NCI-H1105 treated with DMSO at 0.1 percent for 48 hours (cell line): ENCODE measurements at places on chromosomes 11 and 22.

GRCh38 chr22:49509016-49509415, 318.7 kb downstream of the BRD1 start:
- no peak for DNase-seq

DNA sequence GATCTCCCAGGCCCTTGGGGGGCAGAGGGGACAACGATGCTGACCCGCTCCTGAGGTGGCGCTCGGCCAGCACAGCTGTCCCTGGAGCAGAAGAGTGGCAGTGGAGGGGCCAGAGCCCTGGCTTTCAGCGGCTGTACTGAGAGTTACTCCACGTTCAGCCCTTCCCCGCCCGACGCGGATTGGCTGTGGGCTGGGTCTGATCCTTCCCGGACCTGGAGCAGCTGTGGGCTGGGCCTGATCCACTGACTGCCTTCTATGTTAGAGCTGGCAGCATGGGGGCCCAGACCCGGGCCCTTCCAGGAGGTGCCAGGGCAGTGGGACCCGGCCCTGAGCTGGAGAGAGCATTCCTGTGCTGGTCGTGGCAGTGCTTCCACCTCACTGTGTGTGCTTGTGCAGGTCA, 27.8 kb downstream of the YWHAH start:
- DNase-seq = no peak

GRCh38 chr11:19253817-19254216, 13.1 kb upstream of the E2F8 start:
- no peak for DNase-seq

DNA sequence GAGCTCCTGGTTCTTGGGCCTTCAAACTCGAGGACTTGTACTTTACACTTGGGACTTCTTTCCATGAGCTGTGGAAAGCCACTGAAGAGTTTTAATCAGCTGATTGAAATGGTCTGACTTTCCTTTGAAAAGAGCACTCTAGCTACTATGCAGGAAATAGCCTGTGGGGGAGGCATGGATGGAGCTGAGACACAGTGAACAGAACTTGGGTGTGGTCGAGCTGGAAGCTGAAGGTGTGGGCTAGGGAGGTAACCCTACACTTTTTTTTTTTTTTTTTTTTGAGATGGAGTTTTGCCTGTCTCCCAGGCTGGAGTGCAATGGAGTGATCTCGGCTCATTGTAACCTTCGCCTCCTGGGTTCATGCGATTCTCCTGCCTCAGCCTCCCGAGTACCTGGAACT, 17.5 kb upstream of the CAPRIN1 start:
- DNase-seq = no peak

DNA sequence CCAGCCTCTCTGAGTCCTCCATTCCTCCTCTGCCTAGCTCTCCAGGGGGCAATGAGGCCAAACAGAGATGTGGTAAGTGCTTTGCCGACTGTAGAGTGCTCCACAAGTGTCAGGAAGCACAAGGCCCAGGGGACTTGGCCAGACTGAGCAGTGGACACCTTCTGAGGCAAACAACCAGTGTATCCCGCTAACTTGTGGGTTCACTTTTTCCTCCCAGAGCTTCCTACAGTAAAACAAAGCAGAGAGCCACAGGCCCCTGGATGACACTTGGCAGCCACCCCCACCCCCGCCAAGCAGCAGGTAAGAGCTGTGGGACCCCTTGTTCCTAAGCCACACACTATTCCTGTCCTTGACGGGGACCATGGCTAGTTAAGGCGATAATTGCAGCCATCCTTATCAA, 160.9 kb downstream of the CACNA1I start:
- DNase-seq = no peak

GRCh38 chr11:15793043-15793996, 563.0 kb downstream of the SOX6 start:
- no peak for DNase-seq

DNA sequence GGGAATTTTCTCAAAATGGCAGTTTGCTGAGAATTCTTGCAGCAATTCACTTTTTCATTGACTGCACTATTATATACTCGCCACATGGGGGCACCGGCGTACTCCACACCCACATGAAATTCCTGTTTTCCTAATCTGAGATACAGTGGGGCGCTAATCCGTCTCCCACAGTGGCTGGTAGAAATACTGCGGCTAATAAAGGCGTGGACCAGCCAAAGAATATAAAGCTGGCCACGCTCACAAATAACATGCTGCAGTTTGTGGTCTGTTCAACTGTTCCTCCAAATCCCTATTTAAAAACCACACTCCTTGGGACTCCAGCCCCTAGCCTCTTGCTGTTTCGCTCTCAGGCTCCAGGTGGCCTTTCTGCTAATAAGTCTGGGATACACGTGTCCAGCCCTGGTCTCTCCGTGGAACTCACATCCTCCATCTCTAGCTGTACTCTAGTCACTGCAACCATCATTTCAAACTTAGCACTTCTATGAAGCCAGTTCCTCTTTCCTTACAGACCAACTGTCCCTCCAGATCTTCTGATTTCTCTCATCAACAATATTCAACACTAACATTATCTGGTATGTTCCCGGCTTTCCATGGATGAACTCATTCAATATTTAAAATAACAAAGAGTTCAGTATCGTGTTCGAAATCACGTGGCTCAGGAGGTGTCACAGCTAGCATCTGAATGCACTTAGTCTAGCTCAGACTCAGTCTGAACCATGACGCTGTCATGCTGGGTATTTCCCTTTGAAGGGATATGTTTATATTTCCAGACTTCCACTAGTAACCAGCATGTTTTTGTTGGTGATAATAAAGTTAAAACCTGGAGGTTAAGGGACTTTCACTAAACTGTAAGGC, 22.0 kb downstream of the TBRG1 start:
- peak; percentile 87 for DNase-seq

- peak; percentile 63 for DNase-seq
These were observed 77.4 kb upstream of the WNT7B start for GRCh38 chr22:46054091-46055073.

- DNase-seq = no peak
These were observed 548.2 kb downstream of the TBC1D22A start for GRCh38 chr22:47310601-47311000.

GRCh38 chr11:109606256-109606655, 184.3 kb downstream of the C11orf87 start:
- DNase-seq = no peak

DNA sequence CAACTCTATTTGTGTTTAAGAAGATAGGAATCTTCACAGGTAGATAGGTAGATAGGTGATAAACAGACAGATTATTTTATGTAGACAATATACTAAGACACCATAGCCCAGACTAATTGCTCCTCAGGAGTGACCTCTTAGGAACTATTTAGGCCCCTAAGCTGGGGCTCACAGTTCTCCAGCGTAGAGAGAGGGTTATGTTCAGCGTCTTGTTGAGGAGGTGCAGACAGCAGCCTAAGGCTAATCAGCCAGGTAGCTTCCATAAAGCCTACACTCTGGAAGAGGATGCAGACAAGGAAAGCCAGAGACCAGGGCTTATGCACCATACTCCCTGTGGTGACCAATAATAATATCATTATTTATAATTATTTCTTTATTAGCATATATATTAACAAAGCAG, 705.2 kb downstream of the LRRC4C start:
- no peak for DNase-seq

DNA sequence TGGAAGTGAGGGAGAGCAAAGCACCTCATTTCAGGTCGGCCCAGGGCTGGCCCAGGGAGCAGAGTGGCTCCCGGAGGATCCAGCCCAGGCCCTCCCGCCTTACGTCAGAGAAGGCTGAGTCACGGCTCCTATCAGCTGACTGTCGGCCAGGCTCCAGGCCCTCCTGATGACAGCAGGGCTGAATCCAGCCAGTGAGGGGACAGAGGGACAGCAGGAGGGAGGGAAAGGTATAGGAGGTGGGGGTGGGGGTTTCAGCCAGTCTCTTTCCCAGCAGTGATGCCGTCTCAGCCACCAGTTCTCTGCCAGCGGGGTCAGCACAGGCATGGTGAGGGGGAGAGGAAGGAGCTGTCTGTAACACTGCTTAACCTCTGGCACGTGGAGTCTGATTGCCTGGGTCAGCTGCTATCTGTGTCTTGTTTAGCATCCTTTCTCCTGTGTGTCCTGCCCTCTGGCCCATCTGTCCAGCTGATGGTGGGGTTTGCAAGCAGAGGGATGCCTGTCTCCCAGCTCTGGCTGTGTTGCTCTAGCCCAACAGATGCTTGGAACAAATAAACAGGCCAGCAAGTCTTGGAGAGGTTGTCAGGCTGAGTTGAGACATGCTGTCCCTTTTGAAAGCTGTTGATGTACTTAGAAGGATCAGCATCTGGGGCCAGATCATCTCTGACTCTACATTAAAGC, 74.0 kb downstream of the ADAMTS15 start:
- DNase-seq = no peak

- DNase-seq = no peak
These were observed 49.8 kb upstream of the PLET1 start for GRCh38 chr11:112310419-112310818.

DNA sequence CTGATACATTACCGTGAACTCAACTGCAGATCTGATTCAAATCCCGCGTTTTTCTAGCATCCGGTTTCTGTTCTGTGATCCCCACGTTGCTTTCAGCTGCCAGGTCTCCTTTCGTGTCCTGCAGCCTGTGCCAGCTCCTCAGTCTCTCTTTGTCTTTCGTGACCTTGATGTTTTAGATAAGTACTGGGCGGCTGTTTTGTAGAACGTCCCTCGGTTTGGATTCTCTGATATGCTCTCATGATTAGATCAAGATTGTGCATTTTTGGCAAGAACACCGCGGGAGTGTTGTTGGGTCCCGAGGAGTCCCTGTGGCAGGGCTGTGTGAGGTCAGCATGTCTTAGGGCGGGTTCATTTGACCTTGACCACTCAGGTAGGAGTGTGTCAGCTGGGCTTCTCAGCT, 38.6 kb downstream of the KCNQ1 start:
- DNase-seq = peak; percentile 32

GRCh38 chr11:2843551-2843950, 42.0 kb downstream of the CDKN1C start:
- no peak for DNase-seq

- no peak for DNase-seq
These were observed 3.5 kb downstream of the CNTF start for GRCh38 chr11:58625826-58626460.

GRCh38 chr11:36340897-36341296, 44.8 kb downstream of the PRR5L start:
- DNase-seq = no peak
